Ureter (tissue), 1 donor: ENCODE measurements at places on chromosomes 7 and 10. TPM values are rescaled to one million over a fixed set of nuclear protein-coding genes. Genes with fewer than 3 reads are reported as not detected.

The DGKB gene
- total RNA-seq: 0.99 TPM

The CALML3 gene
- total RNA-seq: not detected

The TFPI2 gene
- total RNA-seq: 1.3 TPM

The FANK1 gene
- 6.3 TPM for total RNA-seq

The GET4 gene
- total RNA-seq: 43.4 TPM

The AFAP1L2 gene
- 17.9 TPM for total RNA-seq

The ERVW-1 gene
- not detected for total RNA-seq

The HMX2 gene
- not detected for total RNA-seq

The PLA2G12B gene
- not detected for total RNA-seq

The CYP2C19 gene
- total RNA-seq: not detected

The A1CF gene
- not detected for total RNA-seq

- DNase-seq: no peak
Observed at GRCh38 chr7:85097844-85098243, 89.0 kb downstream of the SEMA3D start.

DNA sequence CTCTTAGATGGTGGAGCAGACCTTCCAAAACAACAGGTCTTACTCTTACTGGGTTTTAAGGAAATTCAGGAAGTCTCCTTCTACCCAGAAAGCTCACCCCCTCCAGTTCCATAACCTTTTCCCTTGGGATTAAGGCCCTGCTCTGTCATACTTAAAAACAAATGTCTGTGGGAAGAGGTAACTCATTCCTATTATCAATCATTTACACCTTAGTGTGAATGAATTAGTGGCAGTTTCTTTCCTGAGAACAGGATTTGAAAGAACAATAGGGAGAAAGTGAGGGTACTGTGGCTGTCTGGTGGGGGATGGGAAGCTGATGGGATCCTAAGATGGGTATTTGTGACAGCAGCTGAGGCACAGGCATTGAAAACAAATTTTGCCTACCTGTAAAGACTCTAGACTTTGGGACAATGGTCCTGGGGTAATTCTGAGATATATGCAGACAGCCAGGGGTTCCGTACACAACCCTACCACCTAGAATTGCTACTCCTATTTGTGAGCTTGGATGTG is 22.2 kb upstream of the PDLIM1 start:
- no peak for DNase-seq

- DNase-seq: no peak
Observed at GRCh38 chr10:130141878-130142277, 5.7 kb downstream of the GLRX3 start.

- peak; percentile 29 for DNase-seq
Observed at GRCh38 chr10:129552119-129552518, 85.1 kb downstream of the MGMT start.

DNA sequence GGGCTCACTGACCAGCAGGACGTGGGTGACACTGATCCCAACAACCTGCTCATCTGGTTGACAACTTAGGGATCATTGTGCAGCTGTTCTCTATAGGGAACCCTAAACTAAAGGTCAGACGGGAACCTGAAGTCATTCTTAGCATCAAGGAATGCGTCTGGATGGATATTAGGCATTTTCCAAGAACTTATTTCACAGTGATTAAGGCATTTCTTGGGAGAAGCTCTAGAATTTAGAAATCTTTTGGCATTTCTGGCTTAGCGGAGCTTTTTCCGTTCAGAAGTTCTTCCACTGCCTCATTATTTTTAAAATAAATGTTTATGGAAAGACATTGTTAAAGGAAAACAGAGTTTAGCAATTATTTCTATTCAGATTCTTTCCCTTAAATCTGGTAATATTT is 303.3 kb upstream of the IGFBP3 start:
- DNase-seq: no peak

GRCh38 chr10:44344727-44345126 is 40.2 kb downstream of the CXCL12 start:
- no peak for DNase-seq

DNA sequence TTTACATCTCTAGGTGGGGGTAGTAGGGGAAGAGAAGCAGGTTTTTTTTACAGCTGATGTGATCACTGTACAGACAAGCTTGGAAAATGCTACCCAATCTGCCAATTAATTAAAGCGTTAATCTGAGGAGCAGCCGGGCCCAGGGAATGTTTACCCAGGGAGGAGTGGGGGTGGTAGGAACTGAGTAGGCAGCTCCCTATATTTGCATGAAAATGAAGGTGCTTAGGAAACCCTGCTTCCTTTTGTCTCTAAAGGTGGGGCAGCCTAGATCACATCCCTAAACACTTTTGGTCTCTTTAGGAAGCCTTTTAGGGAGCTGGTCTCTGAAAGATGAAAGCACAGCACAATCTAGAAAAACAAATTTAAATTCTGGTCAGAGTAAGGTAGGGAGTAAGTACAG is 53.0 kb upstream of the NFKB2 start:
- no peak for DNase-seq

- DNase-seq: no peak
Observed at GRCh38 chr10:130137090-130137448, 878 bp downstream of the GLRX3 start.

GRCh38 chr10:101611096-101611905 is 23.2 kb downstream of the DPCD start:
- no peak for DNase-seq

DNA sequence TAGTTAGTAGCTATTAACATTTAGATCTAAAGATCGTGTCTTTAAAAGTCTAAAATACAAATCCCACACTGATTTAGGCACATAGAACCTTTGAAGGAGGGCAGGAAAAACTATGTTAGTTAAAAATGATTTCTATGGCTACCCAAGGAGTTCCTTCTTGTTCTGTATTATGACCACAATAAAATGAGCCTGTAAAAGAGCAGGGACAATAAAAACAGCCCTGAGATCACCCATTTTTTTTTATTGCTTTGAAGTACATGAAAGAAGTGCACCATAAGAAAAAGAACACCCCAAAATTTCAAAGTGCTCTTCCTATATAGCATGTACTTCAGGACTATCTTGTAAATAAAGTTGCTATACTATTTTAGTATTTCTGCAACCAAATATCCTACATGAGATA is 29.8 kb downstream of the RTKN2 start:
- DNase-seq: no peak

DNA sequence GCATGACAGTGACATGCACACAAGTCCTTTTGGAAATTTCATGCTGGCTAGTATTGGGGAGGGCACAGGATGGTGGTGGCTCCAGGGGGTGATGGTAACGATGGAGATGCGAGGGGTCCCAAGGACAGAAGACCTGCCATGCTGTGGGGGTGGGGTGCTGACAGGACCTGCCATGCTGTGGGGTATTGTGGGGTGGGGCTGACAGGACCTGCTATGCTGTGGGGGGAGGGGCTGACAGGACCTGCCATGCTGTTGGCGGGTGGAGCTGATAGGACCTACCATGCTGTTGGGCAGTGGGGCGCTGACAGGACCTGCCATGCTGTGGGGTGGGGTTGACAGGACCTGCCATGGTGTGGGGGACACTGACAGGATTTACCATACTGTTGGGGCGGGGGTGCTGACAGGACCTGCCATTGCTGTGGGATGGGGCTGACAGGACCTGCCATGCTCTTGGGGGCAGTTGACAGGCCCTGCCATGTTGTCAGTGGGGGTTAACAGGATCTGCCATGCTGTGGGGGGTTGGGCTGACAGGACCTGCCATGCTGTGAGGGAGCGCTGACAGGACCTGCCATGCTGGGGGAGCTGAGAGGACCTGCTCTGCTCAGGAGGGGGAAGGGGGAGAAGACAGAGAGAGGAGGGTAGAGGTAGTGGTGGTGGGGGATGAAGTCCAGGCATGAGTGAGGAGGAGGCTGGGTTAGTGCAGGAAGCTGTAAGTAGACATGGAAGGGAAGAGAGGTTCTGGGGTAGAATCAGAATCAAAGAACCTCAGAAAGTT is 36.2 kb upstream of the RET start:
- DNase-seq: peak; percentile 33

DNA sequence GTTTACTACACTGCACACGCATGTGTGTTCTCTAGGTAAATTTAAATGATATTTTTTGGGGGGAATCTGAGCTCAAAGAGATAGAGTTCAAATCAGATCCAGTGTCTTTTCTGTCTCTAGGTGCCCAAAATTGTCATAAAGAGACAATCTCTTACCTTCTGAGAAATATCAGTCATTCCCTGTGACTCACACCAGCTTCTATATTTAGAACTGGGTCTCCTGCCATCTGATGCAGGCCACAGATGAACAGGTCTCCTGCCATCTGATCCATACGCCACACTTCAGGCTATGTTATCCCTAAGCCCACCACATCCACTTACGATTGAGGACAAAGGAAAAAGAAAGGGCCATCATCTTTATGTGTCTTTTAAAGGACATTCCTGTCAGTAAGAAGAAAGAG is 136.3 kb upstream of the LAMB4 start:
- DNase-seq: no peak

GRCh38 chr7:127828843-127829500 is 177.0 kb downstream of the SND1 start:
- no peak for DNase-seq

DNA sequence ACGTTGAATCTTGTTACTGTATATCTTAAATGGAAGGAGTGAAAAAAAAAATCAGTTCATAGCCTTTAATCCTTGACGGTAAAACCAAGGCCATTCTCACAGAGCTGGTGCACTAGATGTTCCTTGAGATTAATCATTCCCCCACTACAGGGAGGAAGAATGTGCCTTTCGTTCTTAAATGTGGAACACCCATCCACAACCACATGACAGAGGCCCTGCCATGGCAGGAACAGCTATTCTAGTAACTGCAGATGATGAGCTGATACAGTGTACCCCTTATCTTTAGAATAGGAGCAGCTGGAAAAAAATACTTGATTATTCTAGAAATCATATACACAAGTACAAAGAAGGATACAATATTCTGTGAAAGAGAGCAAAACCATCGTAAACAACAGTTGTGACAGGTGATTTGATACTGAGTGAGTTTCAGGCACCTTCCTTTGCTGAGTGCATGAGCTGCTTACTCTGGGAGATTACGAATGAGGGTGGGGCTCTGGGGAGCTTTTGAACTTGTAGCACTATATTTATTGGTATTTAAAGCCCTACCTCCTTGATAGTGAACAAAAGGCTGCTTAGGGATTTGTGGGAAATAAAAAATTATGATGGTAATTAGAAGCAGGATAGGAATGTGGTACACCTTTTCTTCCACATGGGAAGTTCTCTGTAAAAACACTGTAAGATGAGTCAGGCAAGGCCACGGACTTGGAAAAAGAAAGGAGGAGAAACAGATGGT is 244.4 kb upstream of the SLC26A5 start:
- no peak for DNase-seq

GRCh38 chr7:2639695-2640481 is 8.1 kb downstream of the TTYH3 start:
- no peak for DNase-seq

GRCh38 chr7:1610678-1611302 is 41.0 kb upstream of the PSMG3 start:
- no peak for DNase-seq

DNA sequence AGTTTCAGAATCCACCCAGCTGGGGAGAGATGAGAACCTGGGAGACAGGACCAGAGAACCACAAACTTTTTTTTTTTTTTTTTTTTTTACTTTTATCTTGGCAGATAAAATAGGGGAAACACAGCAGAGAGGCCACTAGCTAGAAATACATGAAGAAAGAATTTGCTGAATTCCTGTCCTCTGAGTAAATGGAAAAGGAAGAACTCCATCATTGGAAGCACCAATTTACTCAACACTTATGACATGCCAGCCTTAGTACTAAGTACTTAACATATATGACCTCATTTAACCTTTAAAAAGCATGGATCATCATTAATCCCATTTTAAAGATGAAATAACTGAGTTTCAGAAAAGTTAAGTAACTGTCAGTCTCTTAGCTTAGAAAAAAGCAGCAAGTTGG is 343.0 kb upstream of the NPSR1 start:
- DNase-seq: no peak

- DNase-seq: no peak
Observed at GRCh38 chr7:123715198-123715597, 33.6 kb downstream of the WASL start.

DNA sequence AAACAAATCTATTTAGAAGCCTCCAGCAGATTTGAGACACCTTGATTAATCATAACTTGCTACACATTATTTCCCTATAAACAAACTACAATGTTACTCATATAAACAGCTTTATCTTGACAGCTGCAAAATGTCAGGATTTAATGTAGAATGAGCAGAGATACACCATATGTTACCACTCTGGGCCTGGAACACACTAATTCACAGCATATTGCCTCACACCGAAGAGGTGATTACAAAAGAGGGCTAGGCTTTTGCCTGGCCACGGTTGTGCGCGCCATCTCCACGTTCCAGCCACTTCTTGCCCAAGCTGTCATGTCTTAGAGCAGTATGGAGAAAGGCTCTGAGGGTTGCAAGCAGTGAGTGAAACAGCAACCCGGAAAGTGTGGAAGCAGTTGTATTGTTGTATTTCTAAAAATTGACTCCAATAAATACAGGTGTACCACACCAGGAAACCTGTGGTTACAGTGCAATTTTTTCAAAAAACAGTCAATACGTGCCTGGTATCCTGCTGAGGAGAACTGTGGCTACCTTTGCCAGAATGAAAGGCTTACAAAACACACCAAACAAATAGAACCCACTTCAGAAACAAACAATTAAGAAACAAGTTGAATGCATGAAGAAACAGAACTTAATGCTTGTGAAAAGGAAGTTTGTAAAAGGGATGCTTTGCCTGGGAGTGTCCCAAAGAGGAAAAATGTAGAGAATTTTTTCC is 498.1 kb downstream of the PLXNA4 start:
- DNase-seq: no peak

DNA sequence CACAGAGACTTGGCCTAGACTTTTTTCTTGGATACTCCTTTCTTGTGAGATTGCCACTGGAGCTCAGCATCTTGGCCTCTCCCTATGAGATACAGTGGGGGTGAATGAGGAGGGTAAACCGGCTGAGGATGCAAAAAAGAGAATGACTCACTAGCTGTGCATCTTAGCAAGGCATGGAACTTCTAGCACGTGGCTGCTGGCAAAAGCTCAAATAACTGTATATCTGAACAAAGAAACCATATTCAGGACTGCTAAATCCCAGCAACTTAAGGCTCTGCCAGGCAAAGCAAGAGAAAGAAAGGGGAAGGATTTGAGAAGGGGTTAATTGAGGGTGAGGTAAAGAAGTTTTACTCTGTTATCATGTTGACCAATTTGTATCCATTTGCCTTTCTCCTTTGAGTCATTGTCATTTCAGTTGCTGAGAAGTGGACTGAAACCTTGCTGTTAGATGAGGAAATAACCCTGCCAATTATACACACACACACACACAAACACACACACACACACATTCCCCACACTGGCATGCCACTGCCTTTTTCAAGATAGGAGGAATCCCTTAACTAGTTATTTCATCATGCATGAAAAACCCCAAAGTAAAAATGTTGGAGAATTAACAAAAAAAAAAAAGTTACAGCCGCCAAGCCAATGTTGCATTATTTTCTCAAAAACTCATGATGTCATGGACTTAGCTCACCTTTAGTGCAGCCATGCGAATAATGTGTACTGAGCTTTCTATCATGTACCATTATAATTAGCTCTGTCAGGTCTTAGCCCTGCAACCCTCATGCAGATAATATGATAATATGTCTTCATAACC is 997.3 kb downstream of the LRMDA start:
- DNase-seq: no peak
